SJSA1 (cell line): ENCODE measurements at places on chromosomes 16 and 17.

DNA sequence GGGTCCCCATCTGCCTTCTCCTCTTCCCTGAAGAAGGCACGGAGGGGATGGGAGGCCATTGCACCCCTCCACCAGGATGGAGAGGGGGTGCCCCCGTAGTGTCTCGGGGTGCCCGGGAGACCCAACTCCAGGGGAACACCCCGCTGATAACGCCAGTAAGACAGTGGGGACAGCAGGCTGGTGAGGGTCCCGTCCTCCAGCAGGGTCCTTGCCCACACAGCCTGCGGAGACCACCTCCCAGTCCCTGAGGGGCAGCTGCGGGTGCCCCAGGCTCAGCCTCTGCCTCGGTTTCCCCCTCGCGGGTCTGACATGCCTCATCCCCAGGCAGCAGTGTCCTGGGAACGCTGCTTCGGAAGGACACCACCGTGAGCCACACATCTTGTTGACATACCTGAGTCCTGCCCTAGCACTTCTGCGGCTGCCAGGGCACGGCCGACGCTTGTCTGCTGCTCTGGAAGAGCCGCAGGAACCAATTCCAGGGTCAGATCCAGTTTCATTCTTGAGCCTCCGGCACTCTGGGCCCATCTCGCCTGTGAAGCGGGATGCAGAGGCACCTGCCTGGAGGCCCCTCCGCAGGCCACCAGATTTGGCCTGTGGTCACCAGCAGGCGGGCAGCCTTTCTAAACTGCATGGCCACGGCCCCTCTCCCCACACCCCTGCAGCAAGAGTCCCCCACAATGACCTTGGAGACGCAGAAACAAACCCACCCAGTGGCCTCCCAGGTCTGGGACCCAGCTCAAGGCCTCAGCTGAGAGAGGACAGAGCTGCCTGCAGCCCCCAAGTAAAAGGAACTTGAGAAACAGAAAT is 39.9 kb upstream of the ZC3H18 start:
- DNase-seq = no peak

GRCh38 chr17:62565817-62566216 is 61.7 kb upstream of the MRC2 start:
- peak; percentile 76 for DNase-seq

- DNase-seq = no peak
These were observed 23.7 kb downstream of the IST1 start for GRCh38 chr16:71919035-71919434.

GRCh38 chr17:76204277-76204676 is 36.0 kb downstream of the RNF157 start:
- DNase-seq = peak; percentile 54

GRCh38 chr17:69870091-69870530 is 204.9 kb upstream of the KCNJ16 start:
- DNase-seq = peak; percentile 84

- DNase-seq = no peak
These were observed 1.4 kb upstream of the SLC5A11 start for GRCh38 chr16:24844101-24845030.
